ENCODE measurements at places on chromosomes 2 and 18.

DNA sequence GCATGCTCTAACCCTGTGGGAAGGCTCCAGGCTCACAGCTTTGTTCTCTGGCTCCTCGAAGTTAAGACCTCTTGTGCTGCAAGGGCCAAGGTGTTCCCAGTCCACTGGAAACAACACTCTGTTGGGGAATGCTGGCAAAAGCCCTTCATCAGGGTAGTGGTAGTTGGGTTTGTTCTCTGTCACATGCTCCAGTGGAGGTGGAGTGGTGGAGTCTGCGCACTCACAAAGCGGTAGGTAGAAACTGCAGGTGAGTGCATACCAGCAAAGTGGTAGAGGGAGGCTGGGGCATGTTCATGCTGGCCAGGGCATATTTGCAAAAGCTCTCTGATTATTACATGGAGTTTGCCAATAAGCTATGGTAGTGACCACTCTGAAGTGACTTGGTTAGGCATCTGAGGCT, 410.5 kb downstream of the CDH19 start:
- DNase-seq, result no peak

DNA sequence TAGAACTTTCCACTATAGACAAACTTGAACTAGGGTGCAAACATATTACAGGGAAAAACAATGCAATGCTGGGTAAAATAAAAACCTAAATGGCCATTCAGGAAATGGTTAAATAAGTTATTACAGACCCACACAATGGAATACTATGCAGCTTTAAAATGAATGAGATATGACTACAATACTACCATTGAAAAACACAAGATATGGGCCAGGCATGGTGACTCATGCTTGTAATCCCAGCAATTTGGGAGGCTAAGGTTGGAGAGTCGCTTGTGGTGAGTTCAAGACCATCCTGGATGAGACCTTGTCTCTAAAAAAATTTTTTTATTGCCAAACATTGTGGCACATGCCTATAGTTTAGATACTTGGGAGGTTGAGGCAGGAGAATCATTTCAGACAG, 6.8 kb downstream of the PECR start:
- DNase-seq, result no peak

DNA sequence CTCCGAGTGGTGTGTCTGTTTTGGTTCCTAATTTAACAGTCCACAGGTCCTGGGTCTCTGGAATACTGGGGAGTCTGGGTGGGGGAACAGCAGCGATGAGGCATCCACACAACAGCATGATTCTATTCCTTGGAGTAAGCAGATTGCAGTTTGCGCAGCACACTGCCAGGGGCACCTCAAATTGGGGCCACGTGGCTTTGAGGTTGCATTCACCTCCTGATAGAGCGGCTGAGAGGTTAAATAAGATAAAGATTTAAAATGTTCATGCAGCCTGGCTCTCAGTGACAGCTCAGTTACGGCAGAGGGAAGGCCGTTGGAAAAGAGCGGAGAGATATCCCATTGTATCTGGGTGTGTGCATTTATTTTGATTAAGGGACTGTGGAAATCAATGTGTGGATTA, 202.3 kb downstream of the ASB1 start:
- no peak for DNase-seq

GRCh38 chr18:68969027-68969426, 171.1 kb downstream of the CCDC102B start:
- DNase-seq, result no peak

DNA sequence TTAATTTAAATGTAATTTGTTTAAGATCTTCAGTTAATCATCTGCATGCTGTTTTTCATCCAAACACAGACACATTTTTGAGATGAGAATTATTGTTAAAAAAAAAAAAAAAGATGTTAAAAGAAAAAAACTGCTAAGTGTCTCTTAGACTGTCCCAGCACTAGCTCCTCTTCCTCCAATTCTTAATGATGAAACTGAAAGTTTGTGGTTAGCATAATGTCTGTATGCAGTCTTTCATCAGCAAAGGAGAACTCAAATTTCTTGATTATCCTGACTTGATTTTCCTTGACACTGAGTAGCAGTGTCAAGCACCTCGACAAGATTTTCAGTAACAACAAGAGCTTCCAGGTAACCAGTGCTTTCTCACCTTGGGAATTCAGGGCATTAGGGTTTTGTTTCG, 274.4 kb downstream of the LRRTM1 start:
- DNase-seq, result no peak

GRCh38 chr2:154350911-154351310, 347.6 kb upstream of the KCNJ3 start:
- no peak for DNase-seq

DNA sequence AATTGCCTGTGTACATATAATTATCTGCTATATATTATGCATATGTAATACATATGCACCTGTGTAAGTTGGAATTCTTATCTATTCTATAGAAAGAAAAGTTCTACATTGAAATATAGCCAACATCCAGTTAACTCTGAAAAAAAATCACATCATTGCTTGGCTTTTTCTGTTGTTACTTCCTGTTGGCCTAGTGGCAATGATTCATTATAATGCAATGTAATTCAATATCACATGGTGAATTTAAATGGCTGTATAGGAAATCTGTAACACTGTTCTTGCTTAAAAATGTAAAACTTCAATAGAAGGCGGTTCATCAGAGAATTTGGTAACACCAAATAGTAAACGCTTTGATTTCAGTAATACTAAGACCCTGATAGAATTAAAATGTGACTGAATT, 44.5 kb upstream of the MAP4K3 start:
- DNase-seq, result no peak

DNA sequence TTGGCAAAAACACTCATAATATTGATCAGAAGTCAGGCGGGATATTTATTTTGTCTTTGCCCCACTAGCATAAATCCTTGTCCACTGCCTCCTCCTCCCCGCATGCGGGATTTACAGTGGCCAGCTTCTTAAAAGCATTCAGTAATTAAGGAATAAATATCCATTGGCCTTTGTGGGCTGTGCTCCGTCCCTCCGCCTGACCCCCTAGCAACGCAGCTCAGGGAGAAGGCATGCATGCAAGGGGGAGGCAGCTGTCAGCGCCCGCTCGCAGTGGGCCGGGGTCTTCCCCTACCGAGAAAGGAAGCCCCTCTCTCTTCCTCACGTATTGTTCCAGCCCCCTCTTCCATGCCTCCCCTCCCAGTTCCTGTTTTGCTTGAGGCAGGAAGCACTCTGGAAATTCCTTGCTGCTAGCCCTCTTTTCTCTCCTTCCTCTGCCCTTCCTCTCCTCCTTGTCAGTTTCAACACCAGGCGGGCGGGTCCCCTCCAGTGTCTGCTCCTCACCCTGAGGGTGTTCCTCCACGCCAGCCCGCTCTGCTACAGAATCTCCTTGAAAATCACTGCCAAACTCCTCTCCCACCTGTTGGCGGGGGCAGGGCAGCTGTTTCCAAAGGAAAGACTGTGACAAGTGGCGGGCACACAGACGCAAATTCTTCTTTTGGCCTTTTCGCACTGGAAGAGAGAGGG, 60.1 kb downstream of the GBX2 start:
- DNase-seq, result no peak

DNA sequence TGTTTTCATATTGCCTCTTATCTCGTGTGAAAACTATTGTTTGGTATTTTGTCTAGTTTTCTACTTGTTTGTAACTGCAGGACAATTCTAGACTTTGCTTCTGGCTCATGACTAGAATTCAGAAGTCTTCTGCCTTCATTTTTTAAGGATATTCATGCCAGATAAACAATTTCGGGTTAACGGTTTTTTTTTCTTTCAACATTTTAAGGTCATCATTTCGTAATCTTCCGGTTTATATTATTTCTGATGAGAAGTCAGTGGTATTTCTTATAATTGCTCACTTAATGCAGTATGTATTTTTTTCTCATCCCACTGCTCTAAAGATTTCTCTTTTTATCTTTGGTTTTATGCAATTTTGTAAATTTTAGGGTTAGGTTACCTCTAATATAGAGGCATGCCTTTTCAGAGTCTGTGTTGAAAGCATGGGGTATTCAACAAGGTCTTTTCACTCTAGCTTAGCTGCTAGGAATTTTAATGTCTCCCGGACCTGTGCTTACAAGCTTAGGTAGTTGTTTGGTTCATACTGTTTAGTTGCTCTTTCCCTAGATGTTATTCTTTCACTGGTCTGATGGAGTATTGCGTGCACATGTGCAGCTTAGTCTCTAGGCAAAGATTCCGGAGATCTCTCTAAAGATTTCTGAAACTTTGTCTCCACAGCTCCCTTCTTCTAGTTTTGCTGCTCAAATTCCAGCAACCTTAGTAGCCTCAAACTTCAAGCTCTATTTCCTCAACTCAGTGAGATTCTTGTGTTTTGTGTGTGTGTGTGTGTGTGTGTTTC, 198.1 kb downstream of the MCFD2 start:
- DNase-seq, result no peak

- DNase-seq, result no peak
Observed at GRCh38 chr2:181318504-181319280, 138.5 kb upstream of the ITGA4 start.

GRCh38 chr18:75489493-75490190, 62.1 kb upstream of the SMIM21 start:
- no peak for DNase-seq

DNA sequence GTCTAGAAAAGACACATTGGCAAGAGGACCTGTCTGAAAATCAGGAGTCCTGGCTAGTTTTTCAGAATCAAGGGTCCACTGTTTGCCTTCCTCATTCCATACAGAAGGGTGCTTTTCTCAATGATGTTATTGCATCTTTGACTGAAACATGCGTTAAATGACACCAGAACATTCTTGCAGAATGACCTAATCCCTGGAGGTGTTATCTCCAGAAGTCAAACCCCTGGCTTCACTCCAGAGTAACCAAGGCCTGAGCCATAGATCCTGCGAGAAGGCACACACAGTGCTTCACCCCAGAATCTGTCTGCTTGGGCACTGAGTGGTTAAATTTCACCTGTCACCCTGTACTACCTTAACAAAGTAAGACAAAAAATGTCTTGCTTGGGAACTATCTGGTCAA, 1055.2 kb upstream of the FANCL start:
- DNase-seq, result no peak

DNA sequence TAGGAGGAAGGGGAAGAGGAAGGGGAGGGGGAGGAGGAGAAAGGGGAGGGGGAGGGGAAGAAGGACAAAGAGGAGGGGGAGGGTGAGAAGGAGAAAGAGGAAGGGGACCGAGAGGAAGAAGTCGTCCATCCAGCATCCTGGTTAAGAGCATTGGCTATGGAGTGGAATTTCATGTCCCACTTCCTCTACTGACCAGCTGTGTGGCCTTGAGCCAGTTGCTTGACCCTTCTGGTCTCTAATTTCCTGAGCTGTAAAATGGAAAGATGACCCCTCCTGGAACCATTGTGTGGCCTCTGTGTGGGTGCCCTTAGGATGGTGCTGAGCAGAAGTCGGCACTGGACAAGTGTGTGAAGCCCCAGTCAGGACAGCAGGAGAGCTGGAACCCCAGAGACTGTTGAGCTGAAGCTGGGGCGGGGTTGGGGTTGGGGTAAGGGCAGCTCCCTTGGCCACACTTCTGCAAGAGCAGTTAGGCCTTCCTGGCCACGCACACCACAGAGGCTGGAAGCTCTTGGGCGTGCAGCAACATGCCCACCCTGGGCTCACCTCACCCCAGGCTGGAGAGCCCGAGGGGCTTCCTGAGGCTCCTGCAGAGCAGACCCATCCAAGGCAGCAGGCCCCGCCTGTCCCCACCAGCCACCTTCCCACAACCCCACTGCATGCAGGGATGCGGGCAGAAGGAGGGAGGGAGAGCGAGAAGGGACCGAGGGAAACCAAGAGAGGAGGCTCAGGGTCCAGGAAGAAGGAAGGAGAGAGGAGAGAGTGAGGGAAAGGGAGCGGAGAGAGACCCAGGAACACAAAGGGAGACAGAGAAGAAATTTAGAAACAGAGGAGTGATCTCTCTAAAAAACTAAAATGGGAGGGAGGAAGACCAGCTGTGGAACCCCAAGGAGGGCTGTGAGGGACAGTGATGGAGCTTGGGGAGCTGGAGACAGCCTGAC, 16.2 kb downstream of the ADRA2B start:
- no peak for DNase-seq

- DNase-seq, result no peak
Observed at GRCh38 chr18:37710726-37711125, 145.1 kb upstream of the CELF4 start.

DNA sequence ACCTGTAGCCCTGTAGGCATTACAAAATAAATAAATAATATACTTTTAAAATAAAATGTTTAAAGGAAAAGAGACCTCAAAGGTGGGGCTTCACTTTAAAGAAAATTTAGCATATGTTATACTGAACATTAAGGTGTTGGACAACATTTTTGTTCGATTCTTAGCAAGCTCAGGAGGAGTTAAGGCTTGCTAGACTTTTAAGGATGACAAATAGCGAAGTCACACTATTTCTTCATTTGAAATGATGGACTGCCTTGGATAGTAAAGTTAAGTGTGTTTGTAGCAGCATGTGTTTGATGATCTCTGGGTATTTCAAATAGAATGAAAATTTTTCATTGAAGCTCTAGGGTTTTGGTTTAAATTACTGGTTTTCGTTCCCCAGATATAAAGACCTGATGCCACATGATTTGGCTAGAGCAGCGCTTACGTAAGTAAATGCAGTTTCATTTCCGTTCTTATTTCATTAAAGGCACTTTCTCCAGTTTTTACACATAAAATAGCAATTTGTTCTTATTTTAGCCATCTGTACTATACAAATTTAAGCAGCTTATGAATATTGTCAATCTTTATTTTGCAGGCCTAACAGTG, 24.9 kb downstream of the HADHB start:
- DNase-seq, result no peak

DNA sequence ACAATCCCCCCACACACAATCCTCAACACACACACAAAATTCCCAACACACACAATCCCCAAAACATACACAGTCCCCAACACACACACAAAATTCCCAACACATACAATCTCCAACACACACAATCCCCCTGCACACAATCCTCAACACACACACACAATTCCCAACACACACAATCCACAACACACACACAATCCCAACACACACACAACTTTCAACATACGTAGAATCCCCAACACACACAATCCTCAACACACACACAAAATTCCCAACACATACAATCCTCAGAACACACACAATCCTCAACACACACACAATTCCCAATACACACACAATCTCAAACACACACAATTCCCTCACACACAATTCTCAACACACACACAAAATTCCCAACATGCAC, 2.6 kb upstream of the PDCD1 start:
- no peak for DNase-seq

DNA sequence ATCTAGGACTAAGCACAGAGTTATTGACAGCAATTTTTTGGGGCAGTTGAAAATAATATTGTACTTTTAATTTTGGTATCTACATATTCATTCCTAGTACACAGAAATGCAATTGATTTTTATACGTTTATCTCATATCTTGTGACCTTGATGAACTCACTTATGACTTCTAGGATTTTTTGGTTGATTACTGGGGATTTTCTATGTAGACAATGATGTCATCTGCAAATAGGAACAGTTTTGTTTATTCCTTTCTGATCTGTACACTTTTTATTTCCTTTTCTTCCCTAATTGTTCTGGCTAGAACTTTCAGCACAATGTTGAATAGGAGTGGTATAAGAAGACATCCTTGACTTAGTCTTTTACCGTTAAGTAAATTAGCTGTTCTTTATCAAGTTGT, 143.5 kb upstream of the PGAP1 start:
- DNase-seq, result no peak

GRCh38 chr2:241185961-241186360, 2.5 kb upstream of the ANO7 start:
- DNase-seq, result no peak

All from stimulated activated CD8-positive, alpha-beta memory T cell treated with anti-CD3 and anti-CD28 coated beads, Interleukin-4, amount 100 ng/mL, for 4 hours (primary cell).